ENCODE measurements at places on chromosomes 6 and 20. TPM values are rescaled to one million over a fixed set of nuclear protein-coding genes. Genes with fewer than 3 reads are reported as not detected.
A peak's percentile ranks its signal among the peaks of the same experiment; 100 is the strongest.

Gene GDAP1L1
- not detected for total RNA-seq

Gene HLA-DOA
- 1.4 TPM for total RNA-seq

DNA sequence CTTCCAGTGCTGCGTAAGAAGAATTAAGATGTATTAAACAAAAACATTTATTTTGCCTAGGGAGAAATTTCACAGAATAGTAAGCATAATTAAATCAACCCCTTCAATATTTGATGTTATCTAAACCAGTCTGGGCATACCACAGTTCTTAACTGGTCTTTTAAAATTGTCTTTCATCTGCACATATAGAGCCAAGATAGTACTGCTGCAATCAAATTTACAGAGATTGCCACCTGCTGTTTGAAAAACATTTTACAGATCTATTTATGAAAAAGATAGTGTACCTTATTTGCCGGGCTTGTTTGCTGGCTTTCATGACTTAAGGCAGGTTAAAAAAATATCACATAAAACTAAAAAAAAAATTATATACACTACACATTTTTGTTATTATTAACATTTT, 323.2 kb downstream of the ADGRB3 start:
- no peak for ATAC-seq

DNA sequence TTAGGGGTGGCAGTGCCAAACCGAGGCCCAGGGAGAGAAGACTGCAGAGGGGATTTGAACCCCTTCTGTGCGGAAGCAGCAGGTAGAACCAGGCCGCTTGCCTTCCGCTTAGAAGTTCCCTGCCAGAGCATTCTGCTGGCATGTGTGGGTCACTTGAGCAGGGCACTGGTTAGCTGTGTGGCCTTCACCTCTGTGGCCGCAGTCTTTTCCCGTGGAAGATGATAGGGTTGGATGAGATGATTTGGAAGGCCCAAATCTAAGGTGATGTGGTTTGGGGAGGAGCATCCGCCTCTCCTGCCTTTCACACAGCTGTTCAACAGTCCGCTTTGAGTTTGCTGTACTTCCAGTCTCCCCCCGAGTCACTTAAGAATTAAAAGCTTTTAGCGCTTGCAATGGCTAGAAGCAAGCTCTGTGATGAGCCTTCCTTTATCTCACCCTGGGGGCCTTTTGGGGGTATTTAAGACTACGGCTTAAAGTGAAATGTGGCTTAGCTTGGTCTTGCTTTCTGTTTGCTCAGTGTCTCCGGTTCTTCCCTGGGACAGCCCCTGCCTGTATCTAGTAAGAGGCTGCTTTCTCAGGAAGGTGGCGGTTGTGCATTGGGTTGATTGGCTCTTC, 743 bp downstream of the CMTR1 start:
- ATAC-seq: peak; percentile 47

DNA sequence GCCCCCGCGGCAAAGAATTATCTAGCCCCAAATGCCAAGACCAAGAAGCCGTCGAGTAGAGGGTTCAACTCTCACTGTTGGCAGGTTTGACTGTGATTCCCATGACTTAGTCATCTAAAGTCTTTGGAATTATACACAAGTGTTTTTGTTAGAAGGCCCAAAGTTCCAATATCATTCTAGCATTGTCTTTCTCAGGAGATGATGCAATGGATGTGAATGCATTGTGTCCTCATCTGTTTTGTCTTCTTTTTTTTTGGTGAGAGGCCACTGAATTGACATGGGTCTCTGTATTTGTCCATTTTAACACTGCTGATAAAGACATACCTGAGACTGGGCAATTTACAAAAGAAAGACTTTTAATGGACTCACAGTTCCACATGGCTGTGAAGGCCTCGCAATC, 290.5 kb upstream of the ZFP64 start:
- no peak for ATAC-seq

- ATAC-seq: no peak
Observed at GRCh38 chr6:40516429-40516828, 70.7 kb downstream of the LRFN2 start.
